Activated T-helper 17 cell treated with anti-CD3 and anti-CD28 coated beads, Interleukin-2, amount 50 U/mL, for 72 hours (primary cell): ENCODE measurements at places on chromosomes 1 and 21. TPM values are rescaled to one million over a fixed set of nuclear protein-coding genes. Genes with fewer than 3 reads are reported as not detected.

- no peak for ATAC-seq
Observed at GRCh38 chr1:152946248-152946647, 758 bp upstream of the SPRR5 start.

DNA sequence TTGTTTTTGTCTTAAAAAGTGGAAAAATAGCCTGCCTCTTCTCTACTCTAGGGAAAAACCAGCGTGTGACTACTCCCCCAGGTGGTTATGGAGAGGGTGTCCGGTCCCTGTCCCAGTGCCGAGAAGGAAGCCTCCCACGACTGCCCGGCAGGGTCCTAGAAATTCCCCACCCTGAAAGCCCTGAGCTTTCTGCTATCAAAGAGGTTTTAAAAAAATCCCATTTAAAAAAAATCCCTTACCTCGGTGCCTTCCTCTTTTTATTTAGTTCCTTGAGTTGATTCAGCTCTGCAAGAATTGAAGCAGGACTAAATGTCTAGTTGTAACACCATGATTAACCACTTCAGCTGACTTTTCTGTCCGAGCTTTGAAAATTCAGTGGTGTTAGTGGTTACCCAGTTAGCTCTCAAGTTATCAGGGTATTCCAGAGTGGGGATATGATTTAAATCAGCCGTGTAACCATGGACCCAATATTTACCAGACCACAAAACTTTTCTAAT lies 35.0 kb upstream of the TDRD10 start:
- peak; percentile 40 for ATAC-seq

GIPC2 gene
- 0.35 TPM for total RNA-seq

DNA sequence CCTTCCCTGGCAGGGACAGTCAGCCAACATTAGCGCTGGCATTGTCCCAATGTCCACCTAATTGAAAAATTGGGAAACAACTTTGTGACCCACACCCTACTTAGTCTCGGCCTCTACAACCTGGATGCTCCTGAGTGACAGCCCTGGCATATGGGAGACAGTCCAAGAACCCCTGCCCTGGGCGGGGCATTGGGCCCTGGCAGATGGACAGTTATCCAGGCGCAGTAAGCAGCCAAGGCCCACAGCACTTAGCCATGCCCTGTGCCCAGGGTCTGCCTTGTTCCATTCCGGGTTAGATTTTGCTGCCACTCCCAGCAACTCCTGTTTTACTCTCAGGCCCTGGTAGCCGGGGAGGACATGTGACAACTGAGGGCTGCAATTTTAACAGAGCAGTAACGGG lies 50.3 kb downstream of the NFASC start:
- no peak for ATAC-seq

GRCh38 chr21:42097274-42097673 lies 26.2 kb downstream of the UMODL1 start:
- ATAC-seq, result no peak

GRCh38 chr1:226733876-226734275 lies 5.2 kb downstream of the ITPKB start:
- no peak for ATAC-seq

GRCh38 chr1:197029749-197030148 lies 37.3 kb downstream of the F13B start:
- no peak for ATAC-seq
